Upper lobe of left lung (tissue), 6 donors: ENCODE measurements at places on chromosomes 2 and 18. TPM values are rescaled to one million over a fixed set of nuclear protein-coding genes. Genes with fewer than 3 reads are reported as not detected.

DNA sequence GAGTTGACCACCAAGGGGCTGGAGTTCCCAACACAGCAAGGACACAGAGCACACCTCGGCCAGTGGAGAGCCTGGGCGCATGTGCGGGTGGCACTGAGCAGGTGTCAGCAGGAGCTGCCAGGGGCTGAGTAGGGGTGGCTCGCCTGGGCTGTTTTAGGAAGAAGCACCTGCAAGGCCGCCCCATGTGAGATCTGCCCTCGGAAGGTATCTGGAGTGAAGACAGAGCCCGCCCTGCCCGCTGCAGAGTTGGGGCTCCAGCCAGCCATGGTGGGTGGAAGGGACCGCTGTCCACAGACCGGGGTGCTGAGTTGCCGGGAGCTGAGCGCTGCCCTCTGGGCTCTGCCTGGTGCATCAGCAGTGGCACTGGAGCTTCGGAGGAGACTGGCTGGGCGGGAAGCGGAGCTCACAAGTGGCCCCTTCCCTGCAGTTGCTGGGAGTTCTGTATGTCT lies 35.2 kb downstream of the MTERF4 start:
- DNase-seq, result peak; percentile 56
- no peaks in the 10 kb centered on the region for H3K27me3 ChIP-seq
- no peak overlapping the region for H3K27ac ChIP-seq

- H3K27ac ChIP-seq, result no peak overlapping the region
- no peaks in the 10 kb centered on the region for H3K36me3 ChIP-seq
- DNase-seq, result no peak
- H3K4me3 ChIP-seq, result no peak overlapping the region
- no peaks in the 10 kb centered on the region for H3K27me3 ChIP-seq
Measured at GRCh38 chr18:22109535-22109934, 59.9 kb upstream of the GATA6 start.

- no peak overlapping the region for H3K27ac ChIP-seq
- H3K4me3 ChIP-seq, result no peak overlapping the region
- DNase-seq, result no peak
- H3K4me1 ChIP-seq, result no peaks in the 10 kb centered on the region
Measured at GRCh38 chr2:174717916-174718315, 46.4 kb downstream of the CHRNA1 start.

DNA sequence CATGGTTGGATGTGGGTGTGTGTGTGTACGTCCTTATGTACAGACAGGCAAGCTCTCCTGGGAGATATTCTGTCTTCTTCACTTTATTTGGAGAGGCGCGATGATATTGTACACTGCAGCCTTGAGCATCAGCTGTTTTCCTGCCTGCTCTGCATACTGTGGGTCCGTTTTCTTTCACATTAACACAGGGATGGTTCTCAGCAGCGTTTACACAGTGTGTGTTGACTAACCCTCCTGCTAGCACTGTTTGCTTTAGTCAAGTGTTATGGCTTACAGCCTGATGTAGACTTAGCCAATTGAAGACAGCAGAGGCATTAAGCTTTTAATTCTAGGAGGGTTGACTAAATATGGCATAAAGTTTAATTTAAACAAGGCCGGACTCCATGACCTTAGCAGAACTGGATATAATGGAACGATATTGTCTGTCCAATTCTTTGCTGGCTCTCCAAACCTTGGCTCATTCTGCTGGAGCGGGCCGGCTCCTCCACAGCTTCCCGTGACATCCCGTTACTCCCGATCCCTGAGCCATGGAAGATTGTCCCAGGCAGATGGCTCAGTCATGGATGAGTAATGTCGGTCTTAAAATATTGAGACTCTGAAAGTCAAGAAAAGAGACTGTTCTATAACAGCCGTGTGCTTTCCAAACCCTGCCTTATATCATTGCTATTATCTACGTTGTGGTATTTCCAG lies 134.7 kb downstream of the TPGS2 start:
- no peak overlapping the region for H3K27ac ChIP-seq
- peak; percentile 58 for DNase-seq
- no peak overlapping the region for H3K4me3 ChIP-seq
- H3K27me3 ChIP-seq, result no peaks in the 10 kb centered on the region
- H3K36me3 ChIP-seq, result no peaks in the 10 kb centered on the region

DNA sequence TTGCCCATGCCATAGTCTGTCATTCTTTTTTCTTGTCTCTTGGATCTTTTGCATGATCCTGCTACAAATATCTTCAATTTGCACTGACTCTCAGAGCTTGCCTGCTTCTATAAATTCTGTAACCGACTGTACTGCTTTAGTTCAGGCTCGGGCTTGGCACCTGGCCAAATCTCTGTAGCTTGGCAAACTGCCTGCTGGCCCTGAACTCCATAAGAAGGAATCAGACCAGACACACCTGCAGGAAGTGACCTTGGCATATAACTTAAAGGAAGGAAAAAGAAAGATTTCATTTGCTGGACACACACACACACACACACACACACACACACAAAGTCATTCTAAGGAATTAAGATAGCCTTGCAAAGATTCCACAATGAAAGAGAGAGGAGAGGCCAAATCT lies 291.2 kb upstream of the DDX18 start:
- no peak overlapping the region for H3K4me3 ChIP-seq
- H3K36me3 ChIP-seq, result no peaks in the 10 kb centered on the region
- no peak for DNase-seq
- H3K4me1 ChIP-seq, result no peaks in the 10 kb centered on the region
- H3K27ac ChIP-seq, result no peak overlapping the region

DNA sequence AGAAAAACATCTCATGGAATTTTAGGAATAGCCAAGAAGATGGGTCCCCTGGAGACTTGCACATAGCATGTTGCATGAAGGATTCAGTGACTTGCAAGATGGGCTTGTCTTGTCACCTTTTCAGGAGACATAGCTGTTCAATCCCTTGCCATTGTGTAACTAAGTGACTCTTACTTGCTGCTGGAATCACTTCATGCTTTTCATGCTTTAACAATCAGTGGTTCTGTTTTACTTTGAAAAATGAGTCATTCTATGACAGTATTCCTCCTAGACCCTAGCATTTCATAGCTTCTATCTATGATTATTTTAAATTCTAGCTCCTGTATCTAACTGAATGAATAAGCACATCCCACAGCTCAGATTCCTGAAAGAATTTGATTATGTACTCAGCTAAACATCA lies 2.8 kb downstream of the KYNU start:
- no peak for DNase-seq
- no peaks in the 10 kb centered on the region for H3K27me3 ChIP-seq
- H3K36me3 ChIP-seq, result no peaks in the 10 kb centered on the region
- no peaks in the 10 kb centered on the region for H3K4me1 ChIP-seq
- H3K4me3 ChIP-seq, result no peak overlapping the region

GRCh38 chr2:120749506-120750431 lies 14.1 kb downstream of the GLI2 start:
- no peaks in the 10 kb centered on the region for H3K4me1 ChIP-seq
- no peaks in the 10 kb centered on the region for H3K36me3 ChIP-seq
- H3K27me3 ChIP-seq, result no peaks in the 10 kb centered on the region
- no peak overlapping the region for H3K27ac ChIP-seq
- DNase-seq, result no peak

DNA sequence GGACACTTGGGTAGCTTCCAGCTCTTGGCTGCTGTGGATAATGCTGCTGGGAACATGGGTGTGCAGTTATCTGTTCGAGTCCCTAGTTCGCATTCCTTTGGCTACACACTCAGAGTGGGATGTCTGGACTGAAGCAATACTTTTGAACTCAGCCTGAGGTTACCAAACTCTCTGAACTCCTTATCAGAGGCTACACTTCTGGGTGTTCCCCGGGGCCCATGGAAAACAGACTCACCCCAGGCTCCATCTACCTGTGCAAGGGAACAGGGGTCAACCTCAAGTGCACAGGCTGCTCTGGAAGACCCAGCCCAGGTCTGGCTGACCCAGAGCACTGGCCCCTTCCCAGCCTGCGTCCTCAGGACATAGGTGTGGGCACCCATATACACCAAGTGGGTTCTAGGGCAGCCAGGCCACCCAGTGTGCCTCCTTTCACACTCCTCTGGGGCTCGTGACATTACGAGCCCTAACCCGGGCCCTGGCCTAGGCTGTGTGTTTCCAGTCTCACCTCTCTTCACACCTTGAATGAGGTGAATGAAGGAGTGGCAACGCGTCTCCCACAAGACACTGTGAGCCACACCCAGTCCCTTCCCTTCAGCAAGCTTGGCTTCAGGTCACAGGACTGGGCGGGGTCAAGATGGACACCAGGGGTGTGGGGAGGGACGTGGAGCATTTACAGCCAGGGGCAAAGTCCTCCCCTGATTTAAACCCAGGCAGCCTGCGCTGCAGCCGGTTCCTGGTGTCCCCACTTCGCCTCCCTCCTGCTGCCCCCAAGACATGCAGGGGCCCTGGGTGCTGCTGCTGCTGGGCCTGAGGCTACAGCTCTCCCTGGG lies at the start of gene ALPI:
Gene ALPI (plus strand): TSS at position 728 of the 830 bp plus-strand sequence. CDS start 47 bp downstream, at position 775.
- H3K4me1 ChIP-seq, result no peaks in the 10 kb centered on the region
- H3K27me3 ChIP-seq, result no peaks in the 10 kb centered on the region
- no peak within 1 kb of the TSS for H3K4me3 ChIP-seq
- peak; percentile 37 for DNase-seq
- no peak within 1 kb of the TSS for H3K27ac ChIP-seq
- H3K36me3 ChIP-seq, result no peaks in the 10 kb centered on the region

- no peak overlapping the region for H3K27ac ChIP-seq
- no peak for DNase-seq
- no peak overlapping the region for H3K4me3 ChIP-seq
- no peaks in the 10 kb centered on the region for H3K4me1 ChIP-seq
- H3K27me3 ChIP-seq, result no peaks in the 10 kb centered on the region
Measured at GRCh38 chr2:196931555-196931954, 5.0 kb upstream of the PGAP1 start.

DNA sequence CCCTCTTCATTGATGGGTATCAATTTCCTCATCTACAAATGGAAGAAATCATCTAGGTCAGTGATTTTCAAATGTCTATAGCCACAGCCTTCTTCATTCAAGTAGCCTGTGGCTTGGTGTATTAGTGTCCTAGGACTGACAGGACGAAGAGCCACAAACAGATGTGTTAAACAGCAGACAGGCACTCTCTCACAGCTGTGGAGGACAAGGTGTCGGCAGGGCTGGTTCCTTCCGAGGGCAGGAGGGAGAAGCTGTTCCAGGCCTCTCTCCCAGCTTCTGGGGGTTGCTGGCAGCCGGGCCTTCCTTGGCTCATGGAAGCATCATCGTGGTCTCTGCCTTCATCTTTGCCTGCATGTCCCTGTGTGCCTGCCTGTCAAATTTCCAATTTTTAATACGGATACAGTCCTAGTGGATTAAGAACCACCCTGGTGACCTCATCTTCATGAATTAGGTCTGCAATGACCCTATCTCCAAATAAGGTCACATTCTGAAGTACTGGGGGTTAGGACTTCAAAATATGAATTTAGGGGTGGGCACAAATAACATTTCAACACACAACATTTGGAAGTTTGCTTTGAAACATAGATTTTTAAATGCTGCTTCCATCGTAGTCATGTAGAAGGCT lies 86.5 kb downstream of the PTGR3 start:
- H3K27me3 ChIP-seq, result no peaks in the 10 kb centered on the region
- no peak for DNase-seq
- H3K4me3 ChIP-seq, result no peak overlapping the region
- H3K4me1 ChIP-seq, result no peaks in the 10 kb centered on the region

- H3K4me1 ChIP-seq, result peaks cover 7% of the 10 kb centered on the region
- H3K27me3 ChIP-seq, result no peaks in the 10 kb centered on the region
- H3K4me3 ChIP-seq, result no peak overlapping the region
- no peak overlapping the region for H3K27ac ChIP-seq
Measured at GRCh38 chr18:13306583-13306982, 88.0 kb downstream of the LDLRAD4 start.

DNA sequence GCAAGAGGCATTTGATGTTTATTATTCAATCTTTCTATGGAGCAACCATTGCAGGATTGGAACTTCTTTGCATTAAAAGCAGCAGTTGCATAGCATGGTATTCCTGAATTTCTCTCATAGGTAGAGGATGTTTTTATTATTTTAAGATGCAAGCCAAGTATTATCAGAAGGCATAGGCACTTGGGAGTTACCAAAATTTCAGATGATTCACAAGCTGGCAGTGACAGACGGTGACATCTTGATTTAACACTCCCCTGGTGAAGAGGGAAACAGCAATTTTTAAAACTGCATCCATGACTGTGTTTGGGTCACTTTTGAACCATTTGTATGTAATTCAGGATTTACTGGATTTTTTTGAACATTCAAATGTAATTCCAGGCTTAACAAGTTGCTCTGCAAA lies 654.3 kb downstream of the SLC4A3 start:
- DNase-seq, result no peak
- H3K4me3 ChIP-seq, result no peak overlapping the region
- no peaks in the 10 kb centered on the region for H3K36me3 ChIP-seq
- H3K27ac ChIP-seq, result no peak overlapping the region

- DNase-seq, result no peak
- H3K27me3 ChIP-seq, result no peaks in the 10 kb centered on the region
- no peak overlapping the region for H3K27ac ChIP-seq
- no peaks in the 10 kb centered on the region for H3K36me3 ChIP-seq
- H3K4me1 ChIP-seq, result peaks cover 8% of the 10 kb centered on the region
Measured at GRCh38 chr2:128236491-128237035, 82.1 kb downstream of the HS6ST1 start.

DNA sequence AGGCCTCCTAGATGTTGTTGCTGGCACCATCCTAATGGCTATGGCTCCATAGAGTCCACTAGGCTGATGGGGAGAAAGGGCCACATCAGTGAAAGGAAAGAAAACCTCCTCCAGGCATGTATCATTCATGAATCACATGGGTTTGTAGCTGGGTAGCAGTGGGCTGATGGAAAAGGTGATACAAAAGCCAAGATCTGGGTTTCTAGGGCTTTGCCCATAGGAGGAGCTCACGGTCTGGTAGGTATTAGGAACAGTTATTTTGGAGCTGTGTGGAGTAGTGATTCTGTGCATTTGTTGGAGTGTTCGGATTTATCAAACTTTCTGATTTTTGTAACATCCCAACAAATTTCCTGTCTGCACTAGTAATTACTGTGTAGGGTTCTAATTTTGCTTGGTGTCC lies 259.2 kb downstream of the SLC4A3 start:
- no peak overlapping the region for H3K4me3 ChIP-seq
- no peaks in the 10 kb centered on the region for H3K4me1 ChIP-seq
- no peaks in the 10 kb centered on the region for H3K27me3 ChIP-seq
- no peaks in the 10 kb centered on the region for H3K36me3 ChIP-seq
- H3K27ac ChIP-seq, result no peak overlapping the region
- DNase-seq, result no peak

DNA sequence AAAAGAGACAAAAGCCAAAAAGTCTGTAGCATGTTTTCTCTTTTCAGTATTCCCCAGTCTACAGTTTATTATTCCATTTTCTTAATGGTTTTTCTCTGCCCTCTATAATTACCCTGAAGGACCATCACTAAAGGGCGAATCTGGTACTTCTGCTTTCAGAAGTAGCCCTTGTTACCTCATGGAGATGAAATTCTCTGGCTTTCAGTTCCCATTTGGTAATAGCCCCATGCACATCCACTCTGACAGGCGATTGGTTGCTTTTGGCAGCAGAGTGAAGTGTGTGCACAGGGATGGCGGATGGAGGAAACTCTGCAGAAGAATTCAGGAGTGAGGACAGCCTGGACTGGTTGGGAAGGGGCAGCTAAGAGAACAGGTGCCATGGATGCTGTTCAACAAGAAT lies 66.3 kb upstream of the NABP1 start:
- no peaks in the 10 kb centered on the region for H3K4me1 ChIP-seq
- H3K36me3 ChIP-seq, result no peaks in the 10 kb centered on the region
- H3K27me3 ChIP-seq, result no peaks in the 10 kb centered on the region
- no peak for DNase-seq
- H3K27ac ChIP-seq, result peak overlapping the region; percentile 60

- H3K36me3 ChIP-seq, result no peaks in the 10 kb centered on the region
- DNase-seq, result no peak
- peaks cover 8% of the 10 kb centered on the region for H3K4me1 ChIP-seq
Measured at GRCh38 chr2:190524928-190525327, 9.6 kb downstream of the NEMP2 start.

Gene TEKT4
- total RNA-seq, result 6.0 TPM

Gene SH3BP4
- total RNA-seq, result 33.2 TPM

Gene METTL5
- 37.1 TPM for total RNA-seq

Gene DYNAP
- total RNA-seq, result not detected

Gene ST8SIA3
- not detected for total RNA-seq

Gene ANKRD62
- total RNA-seq, result 0.40 TPM

Gene BOLL
- total RNA-seq, result not detected

Gene SERPINB13
- 3.9 TPM for total RNA-seq
